ENCODE measurements at places on chromosomes 3 and 15. TPM values are rescaled to one million over a fixed set of nuclear protein-coding genes. Genes with fewer than 3 reads are reported as not detected.

- no peak for DNase-seq
Observed at GRCh38 chr3:140931801-140932200, 9.8 kb upstream of the SLC25A36 start.

GRCh38 chr3:195715583-195716266 is 5.1 kb upstream of the MUC20 start:
- DNase-seq = no peak

- no peak for DNase-seq
Observed at GRCh38 chr3:51931756-51932155, 9.9 kb downstream of the RRP9 start.

Gene LDHAL6B
- total RNA-seq = not detected

DNA sequence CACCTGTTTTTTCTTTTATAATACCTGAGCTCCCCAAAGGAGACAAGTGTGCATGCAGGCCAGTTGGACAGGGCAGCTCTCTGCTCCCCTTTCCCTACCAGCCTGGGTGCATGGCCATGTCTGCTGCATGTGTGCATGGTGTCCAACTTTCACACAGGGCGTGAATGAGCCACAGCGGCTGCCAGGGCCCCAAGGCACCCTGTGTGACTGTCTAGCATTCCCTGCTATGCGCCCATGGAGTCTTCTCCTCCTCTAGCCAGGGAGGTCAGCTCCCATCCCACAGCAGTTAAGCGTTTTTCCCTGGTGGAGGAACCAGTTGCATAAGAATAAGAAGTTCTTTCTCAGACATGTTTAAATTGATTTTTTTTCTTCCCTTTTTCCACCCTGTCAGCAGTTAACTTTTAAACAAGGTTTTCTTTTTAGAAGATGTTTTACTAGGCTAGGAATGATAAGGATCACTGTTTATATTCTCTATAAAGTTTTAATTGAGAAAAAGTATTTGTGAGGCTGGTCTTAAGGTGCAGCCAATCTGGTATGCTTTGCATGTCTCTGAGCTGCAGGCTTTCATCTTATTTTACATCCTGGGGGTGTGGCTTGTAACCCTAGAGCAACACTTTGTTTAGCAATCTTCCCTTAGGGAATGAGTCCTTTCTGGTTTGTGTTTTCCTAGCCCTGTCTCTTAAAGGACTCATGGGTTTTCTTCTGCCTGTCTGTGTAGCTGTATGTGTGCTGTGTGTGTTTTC is 20.5 kb upstream of the OR5H1 start:
- DNase-seq = no peak

- no peak for DNase-seq
Observed at GRCh38 chr3:71111784-71112440, 471.6 kb downstream of the FOXP1 start.

GRCh38 chr3:8324747-8325146 is 176.9 kb upstream of the LMCD1 start:
- no peak for DNase-seq

GRCh38 chr15:78018946-78019644 is 58.4 kb downstream of the TBC1D2B start:
- no peak for DNase-seq

Gene PSTPIP1
- 3.9 TPM for total RNA-seq

GRCh38 chr3:12992629-12993516 is 80.4 kb downstream of the IQSEC1 start:
- DNase-seq = no peak

Gene GAP43
- not detected for total RNA-seq

GRCh38 chr3:117922039-117922438 is 1112.6 kb downstream of the IGSF11 start:
- no peak for DNase-seq

Gene ERICH6
- total RNA-seq = 0.48 TPM

GRCh38 chr3:16606398-16606797 is 1.2 kb upstream of the DAZL start:
- DNase-seq = no peak

DNA sequence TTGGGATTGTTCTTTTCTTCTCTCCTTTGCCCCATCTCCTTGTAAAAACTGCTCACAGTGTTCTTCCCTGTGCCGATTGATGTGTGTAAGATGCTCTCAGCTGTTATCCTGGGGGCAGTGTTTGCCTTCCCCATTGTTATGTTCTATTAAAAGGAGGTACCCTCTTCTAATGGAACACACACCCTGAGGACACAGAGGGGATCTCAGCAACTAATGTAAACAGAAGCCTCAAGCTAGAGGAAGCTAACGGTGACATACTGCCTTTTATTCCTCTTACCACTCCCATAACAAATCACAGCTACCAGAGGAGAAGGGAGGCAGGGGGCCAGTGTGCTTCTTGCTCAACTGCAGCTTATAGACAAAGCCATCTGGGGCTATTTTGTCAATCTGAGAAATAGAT is 2.2 kb downstream of the TAGLN3 start:
- DNase-seq = no peak

DNA sequence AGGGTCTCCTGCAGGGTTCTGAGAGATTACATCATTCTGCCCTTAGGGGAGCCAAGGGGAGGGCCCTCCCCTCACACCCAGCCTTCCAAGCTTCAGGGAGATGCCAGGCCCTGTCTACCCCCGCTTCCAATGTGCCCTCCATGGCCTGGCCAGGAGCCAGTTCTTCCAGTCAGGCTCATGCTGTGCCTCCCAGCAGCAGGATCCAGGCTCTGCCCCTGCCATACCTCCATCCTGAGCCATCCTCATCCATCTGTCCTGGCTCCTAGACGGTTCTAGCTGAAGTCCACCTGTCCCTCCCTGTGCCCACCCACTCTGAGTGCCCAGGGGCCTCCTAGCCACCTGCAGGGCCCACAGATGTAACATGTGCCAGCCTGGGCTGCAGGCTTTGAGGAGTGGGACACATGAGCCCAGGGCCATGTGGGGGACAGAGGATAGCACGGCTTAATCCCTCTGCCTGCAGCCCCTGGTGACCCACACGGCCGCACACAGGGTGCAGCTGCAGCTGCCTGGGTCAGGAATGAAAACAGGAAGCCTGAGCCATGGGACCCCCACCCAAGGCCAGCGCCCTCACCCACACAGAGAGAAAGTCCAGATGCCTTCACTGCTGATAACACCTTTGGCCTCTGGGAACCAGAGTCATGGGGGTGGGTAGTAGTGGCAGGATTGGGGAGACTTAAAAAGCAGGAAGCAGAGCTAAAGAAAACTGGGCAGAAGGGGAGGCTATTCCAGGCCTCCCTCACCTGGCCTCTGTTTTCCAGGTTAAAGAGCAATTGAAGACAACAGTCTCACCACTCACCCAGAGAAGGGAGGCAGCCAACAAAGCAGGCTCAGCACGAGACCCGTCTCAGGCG is 11.8 kb downstream of the PLCD1 start:
- no peak for DNase-seq
